ENCODE measurements at places on chromosomes 7 and 10.
A peak's percentile ranks its signal among the peaks of the same experiment; 100 is the strongest.

DNA sequence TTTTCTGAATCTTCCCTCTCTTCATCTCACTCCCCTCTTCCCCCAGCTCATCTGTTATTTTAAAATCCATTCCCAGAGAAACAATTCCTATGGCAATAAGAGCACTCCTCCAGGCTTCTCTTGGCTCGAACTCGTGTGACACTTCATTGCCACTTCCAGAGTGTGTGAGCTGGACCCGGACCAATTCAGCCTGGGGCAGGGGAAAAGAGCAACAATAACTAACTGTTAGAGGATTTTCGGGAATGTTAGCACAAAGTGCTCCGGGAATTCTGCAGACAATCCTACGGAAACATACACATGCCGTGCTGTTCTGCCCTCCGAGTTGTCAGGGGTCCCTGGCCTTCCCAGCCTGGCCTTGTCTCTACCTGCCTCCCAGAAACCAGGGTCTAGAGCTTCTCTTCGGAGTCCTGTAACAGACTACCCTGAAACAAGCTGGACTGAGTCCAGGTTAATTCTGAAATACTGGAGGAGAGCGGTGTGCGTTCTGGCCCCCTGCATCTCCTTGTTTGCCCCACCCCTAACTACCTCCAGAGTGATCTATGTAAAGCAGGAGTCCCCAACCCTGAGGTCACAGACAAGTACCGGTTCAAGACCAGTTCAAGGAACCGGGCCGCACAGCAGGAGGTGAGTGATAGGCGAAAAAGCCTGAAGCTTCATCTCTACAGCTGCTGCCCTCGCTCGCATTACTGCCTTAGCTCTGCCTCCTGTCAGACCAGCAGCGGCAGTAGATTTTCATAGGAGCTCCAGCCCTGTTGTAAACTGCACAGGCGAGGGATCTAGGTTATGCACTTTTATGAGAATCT lies 11.3 kb downstream of the COL26A1 start:
- peak; percentile 64 for DNase-seq

GRCh38 chr7:28130277-28130676 lies 50.3 kb downstream of the JAZF1 start:
- no peak for DNase-seq

DNA sequence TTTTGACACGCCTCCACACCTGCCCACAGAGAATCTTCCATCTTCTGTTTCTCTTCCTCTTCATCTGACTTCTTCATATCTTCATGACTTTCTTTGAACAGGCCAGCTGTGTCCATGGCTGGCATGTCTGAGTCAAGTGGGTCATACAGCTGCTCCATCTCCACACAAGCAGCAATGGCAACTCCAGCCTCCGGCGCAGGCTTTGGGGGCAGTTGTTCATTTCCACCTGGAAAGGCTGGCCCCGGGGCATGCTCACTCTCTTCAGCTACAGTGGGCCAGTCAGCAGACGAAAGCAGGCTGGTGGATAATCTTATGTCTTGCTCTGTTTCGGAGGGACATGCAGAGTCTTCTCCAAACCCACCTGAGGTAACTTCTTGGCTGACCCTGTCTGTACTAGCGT lies 155.6 kb upstream of the TARP start:
- DNase-seq, result no peak

- peak; percentile 67 for DNase-seq
These were observed 88.2 kb upstream of the SEMA3C start for GRCh38 chr7:81007051-81007450.

DNA sequence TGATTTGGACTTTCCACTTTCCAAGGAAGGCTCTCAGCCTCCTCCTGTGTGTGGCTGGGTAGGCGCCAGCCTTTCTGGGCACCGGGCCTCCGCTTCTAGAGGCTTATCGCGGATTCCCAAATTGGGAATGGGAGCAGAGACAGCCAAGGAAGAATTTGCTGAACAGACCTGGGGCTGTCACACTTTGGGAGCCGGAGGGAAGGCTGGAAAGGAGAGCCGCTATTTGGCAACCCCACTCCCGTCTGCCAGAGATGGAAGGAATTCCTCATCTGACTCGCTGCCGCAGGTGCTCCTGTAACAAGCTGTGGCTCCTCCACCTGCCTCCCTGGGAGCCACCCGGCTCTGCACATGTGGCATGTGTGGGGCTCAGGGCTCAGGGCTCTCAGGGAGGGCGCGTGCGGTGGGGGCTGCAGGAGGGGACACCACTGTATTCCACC lies 50.8 kb upstream of the ECHDC3 start:
- no peak for DNase-seq

GRCh38 chr10:101793526-101793925 lies 10.3 kb upstream of the NPM3 start:
- DNase-seq, result no peak

- peak; percentile 77 for DNase-seq
These were observed 1.6 kb downstream of the FZD8 start for GRCh38 chr10:35640474-35640873.

DNA sequence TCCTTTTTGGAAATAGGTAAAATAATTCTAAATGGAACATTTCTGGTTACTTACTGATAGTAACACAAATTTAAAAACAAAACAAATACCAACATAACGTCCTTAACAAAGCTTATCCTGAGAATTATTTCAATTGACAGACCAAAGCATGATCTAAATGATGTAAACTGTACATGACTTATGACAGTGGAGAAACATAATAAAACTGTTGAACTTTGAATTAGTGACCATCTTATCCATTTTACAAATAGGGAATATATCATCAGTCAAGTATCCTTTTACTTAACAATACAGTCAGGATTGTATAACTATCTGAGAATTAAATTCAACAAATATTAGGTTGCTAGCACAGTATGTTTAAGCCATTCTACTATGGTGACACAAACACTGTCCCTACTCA lies 2.4 kb downstream of the IPMK start:
- no peak for DNase-seq

GRCh38 chr10:22900841-22901601 lies 26.8 kb upstream of the ARMC3 start:
- no peak for DNase-seq

GRCh38 chr7:127751490-127752448 lies 99.8 kb downstream of the SND1 start:
- no peak for DNase-seq

DNA sequence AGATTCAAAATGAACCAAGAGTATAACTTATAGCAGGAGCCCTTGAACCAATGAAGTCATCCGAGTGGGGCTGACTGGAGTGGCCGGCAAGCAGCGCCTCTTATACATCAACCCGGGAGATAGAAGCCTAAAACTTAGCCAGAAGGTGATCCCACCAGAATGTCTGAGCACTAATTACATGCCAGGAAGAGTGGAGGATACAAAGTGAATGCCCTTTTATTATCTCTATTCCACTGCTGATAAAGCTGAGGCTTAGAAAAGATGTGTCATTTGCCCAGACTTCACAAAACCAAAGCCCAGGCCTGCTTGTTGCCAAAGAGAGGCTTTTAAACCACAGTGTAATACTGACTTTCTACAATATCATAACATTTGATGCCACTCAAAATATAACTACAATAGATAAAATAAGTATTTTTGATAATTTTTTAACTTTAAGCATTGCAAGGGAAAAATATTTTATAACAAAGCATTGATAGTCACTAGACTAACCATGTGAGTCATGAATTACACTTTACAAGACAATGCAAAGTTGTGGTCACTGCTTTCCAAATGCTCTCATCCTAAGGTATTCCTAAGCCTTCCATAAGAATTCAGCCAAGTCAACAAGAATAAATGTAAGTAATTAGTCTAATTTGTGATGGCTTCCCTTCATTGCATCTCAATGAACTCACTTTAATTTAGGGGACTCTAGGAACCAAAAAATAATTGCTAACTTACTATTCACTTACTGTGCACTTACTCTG lies 58.6 kb upstream of the ARID5B start:
- no peak for DNase-seq

DNA sequence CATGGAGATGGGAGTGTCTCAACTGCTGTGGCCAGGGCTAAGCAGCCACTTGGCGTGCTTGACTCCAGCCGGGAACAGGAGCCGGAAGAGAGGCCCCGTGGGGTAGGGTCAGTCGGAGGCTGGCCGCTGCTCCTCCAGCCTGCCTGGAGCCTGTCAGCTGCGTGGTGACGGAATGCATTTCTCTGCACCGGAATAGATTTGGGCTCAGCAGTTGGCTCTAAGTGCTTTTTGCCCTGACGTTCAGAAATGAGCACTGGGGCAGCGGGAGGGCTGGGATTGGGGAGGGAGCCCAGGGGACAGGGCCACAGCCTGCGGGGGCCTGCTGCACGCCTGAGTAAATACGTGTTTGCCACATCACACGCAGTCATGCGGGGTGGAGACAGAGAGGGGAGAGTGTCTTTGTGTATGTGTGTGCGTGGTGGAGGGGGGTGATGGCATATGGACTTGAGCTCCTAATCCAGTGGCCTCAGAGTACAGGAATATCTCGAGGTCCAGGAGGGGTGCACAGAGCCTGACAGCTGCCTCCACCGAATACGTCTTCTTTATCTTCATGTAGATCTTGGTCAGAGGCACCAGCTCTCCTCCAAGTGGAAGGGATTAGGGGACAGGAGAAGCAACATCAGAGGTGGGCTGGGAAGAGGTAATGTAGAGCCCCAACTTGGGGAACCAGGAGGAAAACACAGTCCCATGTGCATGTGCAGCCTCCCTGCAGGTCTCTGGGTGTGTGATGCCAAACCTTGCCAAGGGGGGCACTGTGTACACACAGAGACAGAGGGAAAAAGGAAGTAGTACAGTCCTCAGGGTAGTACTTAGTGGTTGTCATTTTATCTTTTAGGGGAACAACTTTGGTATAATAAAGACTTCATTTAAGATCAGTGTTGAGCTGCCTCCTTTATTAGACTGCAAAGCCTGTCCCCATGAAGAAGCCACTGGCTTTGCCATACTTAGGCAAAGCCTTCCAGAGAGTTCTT lies 151.4 kb downstream of the CDH23 start:
- DNase-seq, result peak; percentile 91

DNA sequence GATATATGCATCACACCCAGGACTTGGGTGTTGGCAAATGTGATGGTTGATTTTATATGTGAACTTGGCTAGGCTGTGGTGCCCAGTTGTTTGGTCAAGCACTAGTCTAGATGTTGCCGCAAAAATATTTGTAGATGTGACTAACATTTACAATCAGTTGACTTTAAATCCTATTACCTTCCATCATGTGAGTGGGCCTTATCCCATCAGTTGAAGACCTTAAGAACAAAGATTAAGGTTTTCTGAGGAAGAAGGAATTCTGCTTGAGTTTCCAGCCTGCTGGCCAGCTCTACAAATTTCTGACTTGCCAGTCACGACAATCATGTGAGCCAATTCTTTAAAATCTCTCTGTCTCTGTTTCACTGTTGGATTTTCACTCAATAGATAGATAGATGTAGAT lies 20.3 kb downstream of the TSPAN13 start:
- no peak for DNase-seq

DNA sequence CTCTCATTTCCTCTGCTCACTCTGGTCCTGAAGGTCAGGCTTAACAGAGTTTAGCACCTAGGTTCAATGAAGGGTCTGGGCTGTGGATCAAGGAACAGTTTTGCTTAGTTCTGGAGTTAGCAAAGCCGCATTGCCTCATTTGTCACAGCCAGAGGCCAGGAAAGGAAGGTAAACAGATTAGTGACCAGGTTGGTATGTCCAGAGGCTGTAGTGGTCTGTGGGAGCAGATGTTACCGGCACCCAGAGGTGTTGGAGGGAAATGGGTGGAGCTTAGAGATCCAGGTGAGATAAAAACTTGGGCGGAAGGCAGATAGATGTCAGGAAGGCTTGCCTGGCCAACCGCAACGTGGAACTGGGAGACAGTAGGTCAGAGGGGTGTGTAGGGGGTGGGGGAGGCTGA lies 36.6 kb upstream of the ZMIZ2 start:
- DNase-seq, result no peak

- no peak for DNase-seq
These were observed 49.3 kb upstream of the ZNF716 start for GRCh38 chr7:57400531-57401155.

DNA sequence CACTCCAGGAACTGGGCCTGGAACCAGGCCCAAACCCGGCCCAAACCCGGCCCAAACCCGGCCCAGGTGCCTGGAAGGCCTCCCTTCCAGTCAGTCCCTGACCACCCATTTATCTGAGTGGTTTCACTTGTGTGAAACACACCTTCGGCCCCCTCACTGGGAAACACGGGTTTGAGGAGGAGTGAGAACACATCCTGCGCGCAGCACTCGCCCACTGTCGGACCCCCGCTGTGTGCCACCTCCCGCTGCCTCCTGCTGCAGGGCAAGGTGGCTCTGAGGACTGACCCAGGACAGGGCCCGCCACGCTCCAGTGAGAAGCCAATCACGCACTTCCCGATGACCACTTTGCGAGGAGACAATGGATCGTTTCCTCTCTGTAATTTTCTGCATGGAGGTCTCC lies 197.5 kb downstream of the BUB3 start:
- no peak for DNase-seq

DNA sequence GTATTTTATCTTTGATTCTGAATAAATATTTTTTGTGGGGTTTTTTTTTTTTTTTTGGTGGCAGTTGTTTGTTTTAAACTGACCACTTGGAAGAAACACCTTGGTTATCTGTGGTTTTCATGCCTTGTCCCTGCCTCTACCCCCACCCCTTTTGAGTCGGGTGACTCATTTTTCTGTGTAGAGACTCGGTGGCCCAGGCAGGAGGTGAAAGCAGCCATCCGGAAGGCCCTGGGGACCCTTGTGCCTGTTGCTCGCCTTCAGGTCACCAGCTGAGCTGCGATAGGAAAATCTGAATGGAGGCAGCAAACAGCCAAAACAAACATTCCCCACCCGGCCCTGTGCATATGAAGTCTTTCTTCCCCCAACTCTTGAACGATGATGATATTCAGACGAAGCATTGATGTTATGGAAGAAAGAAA lies 22.8 kb downstream of the CYP17A1 start:
- DNase-seq, result peak; percentile 46

GRCh38 chr7:82319674-82320118 lies 123.9 kb downstream of the CACNA2D1 start:
- peak; percentile 71 for DNase-seq

DNA sequence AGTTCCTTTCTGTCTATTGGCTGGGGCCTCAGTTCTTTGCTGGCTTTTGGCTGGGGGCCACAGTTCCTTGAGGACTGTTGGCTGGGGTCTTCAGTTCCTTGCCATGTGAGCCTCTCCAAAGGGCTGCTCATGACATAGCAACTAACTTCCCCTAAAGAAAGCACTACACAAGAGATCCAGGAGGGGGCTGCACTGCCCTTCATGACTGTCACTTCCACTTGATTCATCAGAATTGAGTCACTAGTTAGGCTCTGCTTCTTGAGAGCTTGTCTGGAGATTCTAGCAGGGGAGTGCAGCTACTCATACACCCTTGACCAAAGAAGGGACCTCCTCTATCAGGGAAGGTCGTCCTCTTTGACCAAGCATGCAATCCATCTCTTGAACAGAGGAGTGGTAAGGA lies 38.0 kb upstream of the MKX start:
- no peak for DNase-seq

- DNase-seq, result no peak
These were observed 41.8 kb upstream of the SEMA3A start for GRCh38 chr7:84236398-84236797.

DNA sequence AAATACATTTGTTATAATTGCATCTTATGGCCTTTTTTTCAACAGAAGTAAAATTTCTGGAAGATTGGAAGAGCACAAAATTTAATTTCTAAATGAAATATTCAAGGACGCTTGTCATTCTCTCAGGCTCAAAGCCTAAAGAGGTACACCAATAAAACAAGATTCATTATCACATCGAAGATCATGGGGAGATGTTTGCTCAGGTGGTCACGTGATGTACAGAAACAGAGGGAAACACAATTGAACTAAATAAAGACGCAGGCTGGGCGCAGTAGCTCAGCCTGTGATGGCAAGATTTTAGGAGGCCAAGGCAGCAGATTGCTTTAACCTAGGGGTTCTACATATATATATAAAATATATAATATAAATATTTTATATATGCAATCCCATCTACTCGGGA lies 37.3 kb upstream of the TMEM254 start:
- no peak for DNase-seq
